ENCODE measurements at places on chromosomes 3 and 15. TPM values are rescaled to one million over a fixed set of nuclear protein-coding genes. Genes with fewer than 3 reads are reported as not detected.

The SGO1 gene
- 0.71 TPM for total RNA-seq

The GRAMD1C gene
- total RNA-seq, result 9.2 TPM

The GOLGA8M gene
- 2.9 TPM for total RNA-seq

The C15orf39 gene
- total RNA-seq, result 36.3 TPM

The CYP19A1 gene
- total RNA-seq, result 0.95 TPM

The KNL1 gene
- 1.5 TPM for total RNA-seq

DNA sequence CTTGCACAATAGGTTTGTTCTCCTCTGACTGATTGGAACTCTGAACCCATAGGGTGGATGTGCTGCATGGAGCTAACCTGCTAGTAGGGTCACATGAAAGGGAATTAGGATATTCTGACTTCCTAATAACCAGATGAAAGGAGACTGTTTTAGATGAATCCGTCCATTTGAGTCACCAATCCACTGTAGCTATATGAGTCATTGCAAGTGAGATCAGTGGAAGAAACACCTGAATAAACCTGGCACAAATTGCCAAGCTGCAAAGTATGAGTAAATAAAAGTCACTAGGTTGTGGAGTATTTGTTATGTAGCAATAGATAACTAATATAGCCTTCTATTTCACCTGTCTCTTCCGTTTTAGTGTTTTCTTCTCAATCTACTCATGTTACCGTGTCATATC is 584.4 kb downstream of the PDCD6IP start:
- DNase-seq, result no peak
- H3K27me3 ChIP-seq, result no peaks in the 10 kb centered on the region
- no peaks in the 10 kb centered on the region for H3K4me1 ChIP-seq
- H3K27ac ChIP-seq, result no peak overlapping the region
- no peaks in the 10 kb centered on the region for H3K36me3 ChIP-seq

GRCh38 chr3:112327371-112327951 is 5.5 kb upstream of the CD200 start:
- no peak overlapping the region for H3K27ac ChIP-seq
- DNase-seq, result no peak
- no peaks in the 10 kb centered on the region for H3K36me3 ChIP-seq
- no peaks in the 10 kb centered on the region for H3K4me1 ChIP-seq

DNA sequence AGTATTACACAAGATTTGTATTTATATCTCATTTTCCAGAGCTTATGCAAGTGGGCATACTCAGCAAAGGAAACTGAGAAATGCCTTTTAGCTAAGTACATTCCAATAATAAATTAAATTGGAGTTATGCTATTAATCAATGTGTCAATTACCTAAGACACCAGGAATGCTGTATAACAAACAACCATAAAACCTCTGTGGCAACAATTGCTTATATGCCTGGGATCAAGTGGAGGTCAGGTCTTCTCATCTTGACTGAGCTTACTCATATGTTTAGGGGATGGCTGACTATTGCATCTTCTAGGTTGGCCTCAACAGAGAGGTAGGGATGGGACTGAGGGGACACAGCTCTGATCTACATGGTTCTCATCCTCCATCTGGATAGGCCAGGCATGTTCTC is 30.7 kb downstream of the CD200R1L start:
- no peak overlapping the region for H3K27ac ChIP-seq
- H3K4me1 ChIP-seq, result peaks cover 17% of the 10 kb centered on the region
- no peaks in the 10 kb centered on the region for H3K36me3 ChIP-seq
- no peak for DNase-seq
- H3K4me3 ChIP-seq, result no peak overlapping the region
- H3K27me3 ChIP-seq, result no peaks in the 10 kb centered on the region

DNA sequence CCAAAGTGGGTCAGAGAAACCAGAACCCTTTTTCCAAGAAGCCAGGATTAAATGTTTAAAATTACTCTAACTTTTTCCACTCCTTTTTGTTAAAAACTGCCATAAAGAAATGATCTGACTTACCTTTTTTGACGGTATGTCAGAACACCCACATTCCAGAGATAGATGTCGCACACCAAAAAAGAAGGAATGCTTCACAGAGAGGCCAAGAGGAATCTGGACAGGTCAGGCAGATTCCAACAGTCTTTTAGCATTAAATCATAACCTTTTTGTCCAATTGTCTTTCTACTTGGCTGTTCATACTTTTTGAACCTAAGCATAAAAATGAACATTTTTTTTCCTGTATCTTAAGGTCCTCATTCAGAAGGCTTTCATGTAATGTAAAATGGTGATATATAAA is 846.9 kb downstream of the NSUN3 start:
- H3K27me3 ChIP-seq, result no peaks in the 10 kb centered on the region
- DNase-seq, result no peak
- no peak overlapping the region for H3K27ac ChIP-seq
- H3K4me3 ChIP-seq, result no peak overlapping the region
- H3K4me1 ChIP-seq, result no peaks in the 10 kb centered on the region
- H3K36me3 ChIP-seq, result no peaks in the 10 kb centered on the region

GRCh38 chr3:141385406-141386125 is 17.3 kb downstream of the ZBTB38 start:
- DNase-seq, result no peak
- H3K27ac ChIP-seq, result no peak overlapping the region
- no peaks in the 10 kb centered on the region for H3K27me3 ChIP-seq

GRCh38 chr15:63978511-63979261 is 67.6 kb downstream of the DAPK2 start:
- peaks cover 15% of the 10 kb centered on the region for H3K4me1 ChIP-seq
- H3K4me3 ChIP-seq, result no peak overlapping the region
- DNase-seq, result no peak
- no peaks in the 10 kb centered on the region for H3K27me3 ChIP-seq

DNA sequence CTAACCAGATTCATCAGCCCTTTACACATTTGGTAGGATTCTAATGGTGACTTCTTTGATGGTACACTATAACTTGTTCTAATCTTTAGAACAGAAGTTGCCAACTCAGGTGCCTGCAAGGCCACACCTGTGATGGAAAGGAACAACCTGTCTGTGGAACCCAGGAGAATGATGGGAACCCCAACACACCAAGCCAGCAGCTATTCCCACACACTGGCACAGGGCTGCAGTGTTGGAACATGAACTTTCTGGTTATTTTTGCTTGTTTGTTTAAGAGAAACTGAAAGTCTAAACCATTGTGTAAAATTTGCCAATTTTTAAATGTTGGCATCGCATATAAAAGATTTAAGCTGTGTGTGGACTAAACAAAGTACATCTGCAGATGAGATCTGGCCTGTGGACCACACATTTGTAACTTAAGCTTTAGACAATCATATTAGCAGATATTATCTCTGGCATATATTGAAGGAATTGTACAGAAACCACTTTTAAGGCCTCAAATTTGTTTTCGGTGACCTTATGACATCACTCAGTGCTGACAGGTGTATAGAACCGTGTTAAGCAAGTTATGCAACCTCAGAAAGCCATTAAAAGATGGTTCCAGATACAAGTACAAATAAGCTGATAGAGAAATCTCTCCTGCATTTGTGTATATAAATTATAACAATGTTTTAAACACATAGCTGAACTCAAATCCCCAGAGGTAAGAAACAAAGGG is 242.9 kb downstream of the SLC9A9 start:
- DNase-seq, result no peak
- H3K27ac ChIP-seq, result no peak overlapping the region
- no peaks in the 10 kb centered on the region for H3K36me3 ChIP-seq
- peaks cover 12% of the 10 kb centered on the region for H3K4me1 ChIP-seq
- no peak overlapping the region for H3K4me3 ChIP-seq
